ENCODE measurements at places on chromosomes 11 and 22.

GRCh38 chr22:44819966-44820631 lies 67.7 kb downstream of the ARHGAP8 start:
- no peak for DNase-seq

DNA sequence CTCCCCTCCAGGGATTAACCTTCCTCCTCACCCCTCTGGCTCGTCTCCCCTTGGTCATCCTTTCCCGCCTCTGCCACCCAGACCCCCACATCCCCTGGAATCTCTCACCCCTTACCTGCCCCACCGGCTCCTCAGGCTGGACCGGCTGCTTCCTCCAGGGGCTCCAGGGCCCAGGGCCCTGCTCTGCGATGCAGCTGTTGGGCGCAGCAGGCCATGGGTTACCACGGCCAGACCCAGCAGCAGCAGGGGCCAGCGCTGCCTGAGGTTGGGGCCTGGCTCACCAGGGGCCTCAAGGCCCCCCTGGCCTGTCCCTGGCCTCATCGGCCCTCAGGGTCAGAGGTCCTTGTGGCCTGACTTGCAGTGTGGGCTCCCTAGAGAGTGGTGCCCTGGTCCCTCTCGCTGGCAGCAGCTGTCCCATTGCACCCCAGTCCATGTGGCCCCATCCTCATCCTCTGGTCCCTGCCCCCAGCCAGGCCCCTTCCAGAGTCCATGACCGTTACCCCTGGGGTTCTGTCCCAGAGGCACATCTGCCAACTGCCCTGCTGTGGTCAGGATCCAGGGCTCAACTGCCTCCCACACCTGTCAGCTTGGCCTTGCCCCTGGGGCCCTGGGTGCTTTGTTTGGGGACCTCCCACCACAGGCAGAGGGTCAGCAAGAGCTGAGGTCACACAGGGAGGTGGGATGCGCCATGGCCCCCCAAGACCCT lies at the start of gene IGLL1:
IGLL1 (minus strand) TSS at position 421 of the 706 bp plus-strand sequence; CDS start at position 321, 100 bp downstream.
- DNase-seq, result no peak

DNA sequence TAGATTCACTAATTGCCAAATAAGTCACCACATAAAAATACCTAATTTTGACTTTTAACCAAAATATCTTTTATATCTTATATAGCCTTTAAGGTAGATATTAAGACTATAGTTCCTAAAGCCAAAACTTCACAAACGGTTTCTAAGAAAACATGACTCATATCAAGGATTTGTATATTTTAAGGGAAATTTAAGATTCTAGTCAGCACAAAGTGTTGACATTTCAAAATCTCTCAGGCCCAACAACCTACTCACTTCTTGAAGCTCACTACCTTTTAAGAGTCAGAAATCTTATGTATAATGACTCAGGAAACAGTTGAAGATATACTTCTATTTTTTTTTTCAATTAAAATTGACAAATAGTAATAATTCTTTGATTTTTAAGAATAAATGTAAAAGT lies 221.9 kb downstream of the SBF2 start:
- DNase-seq, result no peak

GRCh38 chr11:62592989-62593421 lies 1.7 kb upstream of the TUT1 start:
- no peak for DNase-seq

DNA sequence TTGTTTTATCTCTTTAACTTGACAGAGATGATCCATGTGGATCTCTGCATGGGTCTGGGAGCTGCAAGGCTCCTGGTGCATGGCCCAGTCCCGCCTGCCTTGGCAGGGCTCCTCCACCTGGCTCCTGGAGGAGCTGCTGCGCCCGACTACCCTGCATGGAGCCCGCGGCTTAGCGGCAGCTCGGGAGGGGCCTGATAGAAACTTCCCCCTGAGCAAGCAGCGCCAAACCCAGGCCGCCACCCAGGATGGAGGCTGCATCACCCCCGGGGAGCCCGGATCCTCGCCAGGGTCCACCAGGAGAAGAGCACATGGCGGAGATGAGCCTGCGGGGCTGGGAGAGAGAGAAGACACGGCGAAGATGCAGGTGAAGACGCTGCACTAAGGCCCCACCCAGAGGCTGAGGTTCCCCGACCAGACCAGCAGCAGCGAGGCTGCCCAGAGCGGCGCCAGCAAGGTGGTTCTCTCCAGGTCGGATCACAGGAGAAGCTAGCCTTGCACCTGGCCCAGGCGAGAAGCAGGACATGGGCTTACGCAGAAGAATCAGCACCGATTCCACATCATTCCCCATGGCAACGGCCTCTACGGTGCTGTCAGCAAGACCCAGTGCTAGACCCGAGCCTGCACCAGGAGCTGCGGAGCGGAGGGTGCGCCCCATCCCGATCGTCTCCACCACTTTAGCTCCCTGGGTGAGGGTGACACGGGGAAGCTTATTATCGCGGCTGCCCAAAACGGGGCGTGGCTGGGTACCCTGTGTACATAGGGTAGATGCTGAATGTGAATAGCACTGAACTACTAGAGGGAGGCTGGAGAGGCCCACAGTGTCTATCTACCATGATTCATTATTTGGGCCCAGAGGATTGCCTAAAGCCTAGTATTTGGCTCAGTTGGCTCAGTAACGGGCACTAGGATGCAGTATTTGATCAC lies 41.3 kb upstream of the VPREB1 start:
- no peak for DNase-seq

DNA sequence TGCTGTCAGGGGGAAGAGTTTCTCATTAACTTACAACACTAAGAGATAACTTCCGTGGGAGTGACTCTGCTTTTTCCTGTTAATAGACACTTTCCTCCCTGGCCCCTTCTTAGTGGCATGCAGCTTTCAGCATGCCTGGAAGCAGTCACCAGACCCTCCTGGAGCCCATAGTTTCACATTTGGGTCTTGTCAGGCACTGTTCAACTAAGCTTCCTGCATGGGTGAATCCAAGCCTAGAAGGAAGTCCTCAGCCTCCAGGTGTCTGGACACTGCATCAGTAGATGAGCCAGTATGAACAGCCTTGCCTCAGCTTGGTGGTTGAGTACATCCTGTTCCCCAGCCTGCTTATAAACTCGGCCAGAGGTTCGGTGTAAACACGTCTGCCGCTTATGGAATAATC lies 68.1 kb downstream of the PPP6R3 start:
- DNase-seq, result no peak

- no peak for DNase-seq
Measured at GRCh38 chr11:128464878-128465450, 122.4 kb downstream of the ETS1 start.

DNA sequence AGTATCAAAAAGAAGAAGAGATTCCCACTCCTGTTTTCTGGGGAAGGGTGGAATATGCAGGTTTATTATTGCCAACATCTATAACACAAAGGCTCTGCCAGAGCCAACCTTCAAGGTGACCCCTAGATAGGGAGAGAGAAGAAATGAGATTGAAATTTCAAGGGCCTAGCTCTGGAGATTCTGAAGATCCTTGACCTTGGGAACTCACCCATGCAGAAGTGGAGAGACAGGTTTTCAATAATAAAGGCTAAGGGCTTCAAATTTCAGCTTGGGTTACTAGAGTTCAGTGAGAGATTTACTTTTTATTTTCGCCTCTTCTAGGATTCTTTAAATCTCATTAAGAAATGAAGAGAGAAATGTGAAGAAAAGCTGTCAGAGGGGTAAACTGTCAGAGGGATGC lies 98.4 kb downstream of the CD44 start:
- no peak for DNase-seq

GRCh38 chr11:123483058-123483457 lies 53.0 kb downstream of the GRAMD1B start:
- no peak for DNase-seq

DNA sequence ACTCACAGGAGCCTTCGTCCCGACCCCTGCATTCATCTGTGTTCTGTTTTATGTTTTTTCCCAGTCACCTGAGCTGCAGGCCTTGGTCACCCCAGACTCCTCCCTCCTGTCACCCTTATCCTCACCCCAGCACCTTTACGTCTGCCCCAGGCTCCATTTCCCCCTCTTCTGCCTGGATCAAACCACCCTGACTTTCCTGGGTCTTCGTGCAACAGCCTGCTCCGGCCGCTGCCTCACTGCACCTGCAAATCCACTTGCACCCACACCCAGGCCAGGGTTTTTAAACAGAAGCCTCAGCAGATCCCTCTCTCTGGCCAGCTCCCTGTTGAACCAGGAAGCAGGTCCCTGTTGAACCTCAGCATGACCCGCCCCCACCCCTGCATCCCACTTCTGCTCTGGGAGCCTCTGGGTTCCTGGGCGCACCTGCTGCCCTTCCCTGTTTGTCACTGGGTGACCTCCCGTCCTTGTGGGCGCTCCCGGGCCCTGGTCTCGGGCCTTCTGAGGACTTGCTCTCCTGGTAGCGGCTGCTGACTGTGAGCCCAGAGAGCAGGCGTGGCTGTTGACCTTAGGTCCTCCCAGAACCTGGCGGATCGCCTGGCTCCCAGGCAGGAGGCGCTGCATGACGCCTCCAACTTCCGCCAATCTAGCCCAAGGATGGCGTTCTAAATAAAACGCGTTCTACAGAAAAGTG lies 12.8 kb downstream of the MAPK8IP2 start:
- DNase-seq, result no peak

DNA sequence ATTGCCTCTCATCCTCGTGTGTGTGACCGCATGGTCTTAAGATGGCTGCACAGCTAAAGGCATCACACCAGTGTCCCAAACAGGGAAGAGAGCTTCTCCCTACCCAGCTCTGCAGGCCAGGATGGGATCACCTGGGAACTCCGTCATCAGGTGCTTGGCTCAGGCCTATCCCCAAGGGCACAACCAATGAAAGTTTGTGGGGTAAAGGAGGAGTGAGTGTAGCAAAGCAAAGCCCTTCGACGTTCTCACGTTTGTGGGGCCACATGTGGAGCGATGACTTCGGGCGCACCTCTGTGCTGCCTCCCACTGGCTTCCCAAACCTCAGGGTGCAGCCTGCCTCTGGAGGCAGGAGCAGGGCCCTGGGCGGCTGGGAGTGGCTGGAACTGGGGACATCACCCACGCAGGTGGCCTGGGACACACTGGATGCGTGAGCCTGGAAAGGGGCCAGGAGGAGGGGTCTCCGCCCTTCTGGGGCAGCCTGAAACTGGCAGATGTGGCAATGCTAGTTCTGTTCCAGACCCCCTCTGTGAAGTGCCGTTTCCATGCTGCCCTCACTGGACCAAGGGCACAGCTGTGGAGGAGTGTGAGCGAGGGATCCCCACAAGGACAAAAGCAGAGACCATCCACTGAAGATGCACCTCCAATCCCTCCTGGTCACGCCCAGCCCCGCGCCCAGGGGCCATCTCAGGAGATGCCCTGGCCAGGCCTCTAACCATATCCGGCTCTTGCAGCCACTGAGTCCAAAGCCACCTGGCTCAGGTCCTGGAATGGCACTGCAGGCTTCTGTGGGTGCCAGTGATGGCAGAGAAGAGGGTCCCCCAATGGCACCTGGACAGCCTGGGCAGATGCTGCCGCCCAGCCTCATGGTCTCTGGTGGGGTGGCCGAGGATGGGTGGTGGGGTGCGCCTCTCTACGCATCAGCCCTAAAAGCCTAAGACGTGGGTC lies 30.6 kb upstream of the GAL start:
- no peak for DNase-seq

GRCh38 chr22:37930952-37931440 lies 22.4 kb downstream of the C22orf23 start:
- DNase-seq, result no peak

DNA sequence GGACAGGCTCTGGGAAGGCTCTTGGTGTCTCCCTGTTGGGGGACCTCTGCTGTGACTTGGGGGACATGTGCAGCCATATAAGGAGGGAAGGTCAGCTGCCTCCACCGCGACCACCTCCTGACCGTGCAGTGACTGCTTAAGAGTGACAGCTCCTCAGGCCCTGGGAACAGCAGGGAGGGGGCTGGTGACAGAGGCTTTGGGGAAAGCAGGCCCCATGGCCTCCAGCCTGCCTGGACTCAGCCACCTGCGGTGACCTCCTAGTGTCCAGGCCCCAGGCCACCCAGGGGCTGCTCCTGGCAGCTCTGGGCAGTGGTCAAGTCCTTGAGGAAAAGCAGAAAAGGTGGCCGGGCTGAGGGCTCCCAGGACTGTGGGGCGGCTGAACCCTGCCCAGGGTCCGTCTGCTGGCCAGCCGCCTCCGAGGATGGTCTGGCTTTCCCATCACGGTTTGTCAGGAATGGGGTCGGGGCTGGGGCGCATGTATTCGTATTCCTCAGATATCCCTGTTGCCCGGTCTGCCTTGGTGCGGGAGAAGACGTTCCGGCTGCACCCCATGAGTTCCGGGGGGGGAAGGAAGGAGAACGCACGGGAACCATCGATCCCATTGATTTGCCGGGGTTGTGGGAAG lies 96.8 kb downstream of the WNT7B start:
- no peak for DNase-seq

DNA sequence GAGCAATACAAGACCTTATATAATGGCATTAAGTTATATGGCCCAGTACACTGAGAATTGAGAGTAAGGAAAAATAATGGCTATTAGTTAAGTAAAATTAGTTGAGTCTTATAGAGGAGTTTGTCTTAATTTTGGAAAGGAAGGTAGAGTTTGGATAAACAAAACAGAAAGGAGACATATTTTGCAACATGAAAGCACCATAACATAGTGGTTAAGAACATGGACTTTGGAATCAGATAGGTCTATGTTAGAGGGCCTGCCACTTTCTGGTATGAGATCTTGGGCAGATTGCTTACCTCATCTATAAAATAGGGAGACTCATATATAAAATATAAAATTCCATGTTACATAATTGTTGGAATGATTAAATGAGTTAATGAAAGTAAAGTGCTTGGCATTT lies 68.9 kb downstream of the CSTPP1 start:
- DNase-seq, result no peak

DNA sequence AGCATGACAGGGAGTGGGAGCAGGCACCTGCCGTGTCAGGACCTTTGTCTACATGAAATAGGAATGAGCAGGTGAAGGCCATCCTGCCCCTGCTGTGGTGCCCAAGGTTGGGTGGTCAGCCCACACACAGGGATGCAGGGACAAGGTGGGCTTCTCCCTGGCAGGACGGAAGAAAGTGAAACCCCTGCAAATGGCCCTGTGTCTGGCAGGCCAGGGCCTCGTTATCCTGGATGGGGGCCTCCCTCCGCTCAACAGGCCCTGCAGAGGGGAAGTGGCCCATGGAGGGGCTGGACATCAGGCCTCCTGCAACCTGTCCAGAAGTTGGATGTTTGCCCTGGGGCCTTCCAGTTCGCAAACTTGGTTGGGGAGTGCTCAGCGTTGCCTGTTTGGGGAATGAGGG lies 14.9 kb downstream of the TOB2 start:
- DNase-seq, result no peak

DNA sequence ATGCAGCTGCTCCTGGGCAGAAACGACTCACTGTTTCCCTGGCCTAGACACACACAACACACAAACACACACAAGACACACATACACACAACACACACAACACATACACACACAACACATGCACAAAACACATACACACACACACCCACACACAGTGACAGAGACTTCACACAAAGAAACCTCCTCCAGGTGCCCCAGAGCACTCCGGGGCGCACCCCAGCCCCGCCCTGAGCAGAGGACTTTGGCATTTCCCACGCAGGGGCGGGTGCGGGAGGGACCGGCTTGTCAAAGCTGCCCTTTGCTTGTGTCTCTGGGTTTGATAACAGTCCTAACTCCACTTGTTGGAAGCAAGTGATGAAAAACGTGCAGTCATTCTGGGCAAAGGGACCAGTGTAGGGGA lies 6.5 kb downstream of the APOBEC3A start:
- DNase-seq, result no peak

Data from stimulated activated CD8-positive, alpha-beta memory T cell treated with anti-CD3 and anti-CD28 coated beads, Interleukin-2, amount 100 ng/mL, for 48 hours (primary cell).